NCI-H1694 treated with DMSO at 0.1 percent for 48 hours (cell line): ENCODE measurements at places on chromosomes 4 and X.

DNA sequence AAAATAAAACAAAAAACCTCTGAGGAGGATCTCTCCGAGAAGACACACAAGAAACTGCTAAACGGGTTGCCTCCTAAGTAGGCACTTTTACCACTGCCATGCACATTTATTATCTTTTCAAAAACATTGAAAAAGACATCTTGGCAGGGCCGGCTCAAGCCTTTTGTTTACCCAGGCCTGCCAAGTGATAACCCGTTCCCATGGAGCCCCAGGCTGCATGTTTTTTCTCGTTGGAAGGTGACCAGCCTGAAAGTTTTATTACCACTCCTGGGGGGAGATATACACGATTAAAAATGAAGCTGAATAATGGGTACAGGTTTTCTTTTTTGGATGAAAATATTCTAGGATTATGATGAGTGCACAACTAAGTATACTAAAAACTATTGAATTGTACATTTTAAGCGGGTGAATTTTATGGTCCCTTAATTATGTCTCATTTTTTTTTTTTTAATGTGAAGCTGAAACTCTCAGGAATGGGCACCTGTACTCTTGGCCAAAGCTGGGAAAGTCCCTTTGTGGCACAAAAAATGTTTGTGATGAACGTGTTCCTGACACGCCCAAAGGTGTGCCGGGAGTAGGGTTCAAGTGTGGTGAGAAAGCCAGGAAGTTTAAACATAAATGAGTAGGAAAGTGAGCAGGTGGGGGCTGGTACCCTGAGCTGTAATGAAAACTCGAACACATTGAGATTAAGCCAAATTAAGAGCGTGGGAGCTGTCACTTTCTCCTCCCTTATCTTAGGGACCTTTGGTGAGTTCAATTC is 1.5 kb upstream of the MAP7D2 start:
- DNase-seq = no peak

DNA sequence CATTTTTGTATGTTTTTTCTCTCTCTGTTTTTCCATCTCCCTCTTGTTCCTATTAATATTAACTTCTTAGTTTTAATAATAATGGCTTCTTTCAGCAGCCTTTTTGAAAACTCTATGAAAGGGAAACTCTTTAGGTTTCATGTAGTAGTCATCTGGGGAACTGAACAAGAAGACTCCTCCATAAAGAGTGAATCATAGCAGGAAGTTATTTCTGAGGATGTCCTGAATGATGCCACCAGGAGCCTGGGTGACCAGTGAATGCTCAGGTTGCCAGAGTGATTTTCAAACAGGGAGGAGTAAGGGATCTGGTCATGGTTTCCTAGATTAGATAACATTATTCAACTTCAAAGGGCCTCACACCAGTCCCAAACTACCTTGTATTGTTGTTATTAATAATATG is 212.8 kb upstream of the PDE5A start:
- DNase-seq = no peak

- no peak for DNase-seq
Observed at GRCh38 chr4:37889849-37890800, 759 bp upstream of the TBC1D1 start.

GRCh38 chr4:87622303-87622702 is 14.0 kb downstream of the DSPP start:
- no peak for DNase-seq

DNA sequence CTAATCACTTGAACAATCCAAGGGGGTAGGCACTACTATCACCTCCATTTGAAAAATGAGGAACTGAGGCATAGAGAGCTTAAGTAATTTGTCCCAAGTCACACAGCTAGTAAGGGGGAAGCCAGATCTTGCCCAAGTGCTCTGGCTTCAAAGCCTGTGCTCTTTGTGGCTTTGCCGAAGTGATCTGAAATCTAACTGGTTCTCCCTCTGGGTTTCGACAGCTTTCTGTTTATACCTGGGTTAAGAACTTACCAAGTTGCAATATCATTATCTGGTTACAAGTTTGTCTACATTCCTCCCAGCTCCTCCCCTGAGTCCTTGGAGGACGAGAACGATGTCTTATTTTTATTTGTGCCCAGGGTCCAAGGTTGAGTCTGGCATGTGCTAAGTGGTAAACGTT is 125.3 kb upstream of the RAI2 start:
- no peak for DNase-seq

DNA sequence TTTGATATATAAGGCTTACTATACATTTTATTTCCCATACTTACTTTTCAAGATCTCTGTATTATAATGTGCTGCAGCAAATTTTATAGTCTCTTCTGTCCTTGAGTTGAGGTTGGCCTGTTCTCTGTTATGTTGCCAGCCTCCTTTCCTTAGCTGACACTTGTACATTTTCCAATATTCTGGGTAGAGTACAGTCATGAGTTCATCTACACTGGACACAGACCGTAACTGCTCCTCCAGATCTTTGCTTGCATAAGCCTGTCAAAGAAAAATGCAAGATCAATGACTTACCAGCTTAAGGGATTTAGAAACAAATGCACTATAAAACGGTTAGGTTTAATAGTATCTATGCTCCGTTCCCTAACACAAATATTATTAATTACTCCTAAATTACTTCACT is 63.2 kb downstream of the VEGFC start:
- no peak for DNase-seq

DNA sequence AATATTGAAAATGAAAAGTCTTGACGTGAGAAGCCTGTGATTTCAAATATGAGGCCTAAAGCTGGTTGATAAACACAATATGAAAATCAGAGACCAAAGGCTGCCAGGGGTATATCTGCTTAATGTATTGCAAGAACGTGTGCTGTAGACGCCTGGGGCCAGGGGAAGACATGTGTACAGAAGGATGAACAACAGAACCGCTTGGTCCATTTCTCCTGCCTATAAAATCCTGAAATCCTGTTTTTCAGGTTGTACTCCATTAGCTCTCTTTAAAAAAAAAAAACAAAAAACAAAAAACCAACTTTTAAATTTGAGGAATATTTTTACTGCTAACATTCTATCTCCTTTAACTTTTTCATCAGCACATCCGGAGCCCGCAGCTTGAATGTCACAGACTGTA is 109.2 kb downstream of the STOX2 start:
- DNase-seq = no peak

GRCh38 chr4:16176621-16177020 is 49.6 kb downstream of the TAPT1 start:
- no peak for DNase-seq

GRCh38 chrX:136586386-136586785 is 54.4 kb downstream of the VGLL1 start:
- no peak for DNase-seq

GRCh38 chr4:123631786-123632692 is 235.4 kb downstream of the SPRY1 start:
- DNase-seq = no peak
